ENCODE measurements at places on chromosomes 3 and 15.

- no peak for DNase-seq
These were observed 235.0 kb downstream of the OCA2 start for GRCh38 chr15:27864086-27864485.

DNA sequence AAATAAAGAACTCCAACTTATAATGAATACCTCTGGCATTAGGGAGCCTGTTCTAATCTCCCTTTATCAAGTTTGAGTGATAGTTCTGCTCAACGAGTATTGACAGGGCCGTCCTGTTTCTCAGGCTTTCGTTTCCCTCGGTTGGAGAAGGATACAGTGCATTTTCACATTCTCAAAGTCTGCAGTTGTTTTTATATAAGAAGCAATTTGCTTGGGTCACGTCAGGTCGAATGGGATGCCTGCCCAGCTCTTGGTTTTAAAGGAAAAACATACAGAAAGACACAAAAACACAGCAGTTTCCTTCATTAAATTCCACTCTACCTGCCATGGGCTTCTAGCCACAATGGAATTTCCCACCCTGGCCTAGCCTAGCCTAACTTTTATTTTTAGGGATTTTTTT is 366.3 kb downstream of the TIGIT start:
- DNase-seq, result peak; percentile 93

DNA sequence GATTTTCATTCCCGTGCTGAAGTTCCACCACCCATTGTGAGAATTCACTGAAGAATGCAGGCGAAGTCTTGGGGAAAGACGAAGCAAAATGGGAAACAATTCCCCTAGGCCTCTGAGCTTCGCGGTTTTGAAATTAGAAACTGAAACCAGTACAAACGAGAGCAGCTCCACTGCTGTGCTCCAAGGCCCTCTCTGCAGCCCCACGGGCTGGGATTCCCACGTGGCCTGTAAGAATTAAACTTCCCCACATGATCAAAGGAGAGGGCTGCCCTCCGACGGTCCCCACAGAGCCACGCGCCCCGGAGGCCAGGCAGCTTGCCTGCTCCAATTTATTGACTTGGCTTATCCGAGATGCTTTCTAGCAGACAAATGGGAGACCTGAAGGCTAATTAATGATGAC is 144.0 kb downstream of the GREM1 start:
- no peak for DNase-seq

- DNase-seq, result no peak
These were observed 494.1 kb downstream of the GABRG3 start for GRCh38 chr15:27464941-27465612.

- peak; percentile 68 for DNase-seq
These were observed 3.0 kb upstream of the PPP1R2 start for GRCh38 chr3:195546130-195546560.

DNA sequence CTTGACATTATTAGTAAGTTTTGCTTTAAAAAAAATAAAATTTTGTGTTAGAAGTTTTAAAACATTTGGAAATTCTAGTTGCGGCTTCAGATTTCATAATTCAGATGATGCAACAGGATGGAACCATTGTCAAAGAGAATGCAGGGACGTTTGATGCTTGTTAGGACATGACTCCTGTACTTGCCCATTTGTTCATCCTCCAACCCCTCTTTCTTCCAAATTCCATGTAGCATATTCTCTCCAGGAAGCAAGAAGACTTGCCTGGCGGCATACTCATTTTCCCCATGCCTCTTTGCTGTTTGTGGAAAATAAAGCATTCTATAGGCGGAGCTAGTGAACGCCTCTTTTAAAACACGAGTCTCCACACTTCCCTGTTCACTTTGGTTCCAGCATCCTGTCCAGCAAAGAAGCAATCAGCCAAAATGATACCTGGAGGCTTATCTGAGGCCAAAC is at the start of gene CSTA:
CSTA (plus strand) TSS at position 378 of the 453 bp plus-strand sequence; CDS start at position 423, 45 bp downstream.
- DNase-seq, result no peak

DNA sequence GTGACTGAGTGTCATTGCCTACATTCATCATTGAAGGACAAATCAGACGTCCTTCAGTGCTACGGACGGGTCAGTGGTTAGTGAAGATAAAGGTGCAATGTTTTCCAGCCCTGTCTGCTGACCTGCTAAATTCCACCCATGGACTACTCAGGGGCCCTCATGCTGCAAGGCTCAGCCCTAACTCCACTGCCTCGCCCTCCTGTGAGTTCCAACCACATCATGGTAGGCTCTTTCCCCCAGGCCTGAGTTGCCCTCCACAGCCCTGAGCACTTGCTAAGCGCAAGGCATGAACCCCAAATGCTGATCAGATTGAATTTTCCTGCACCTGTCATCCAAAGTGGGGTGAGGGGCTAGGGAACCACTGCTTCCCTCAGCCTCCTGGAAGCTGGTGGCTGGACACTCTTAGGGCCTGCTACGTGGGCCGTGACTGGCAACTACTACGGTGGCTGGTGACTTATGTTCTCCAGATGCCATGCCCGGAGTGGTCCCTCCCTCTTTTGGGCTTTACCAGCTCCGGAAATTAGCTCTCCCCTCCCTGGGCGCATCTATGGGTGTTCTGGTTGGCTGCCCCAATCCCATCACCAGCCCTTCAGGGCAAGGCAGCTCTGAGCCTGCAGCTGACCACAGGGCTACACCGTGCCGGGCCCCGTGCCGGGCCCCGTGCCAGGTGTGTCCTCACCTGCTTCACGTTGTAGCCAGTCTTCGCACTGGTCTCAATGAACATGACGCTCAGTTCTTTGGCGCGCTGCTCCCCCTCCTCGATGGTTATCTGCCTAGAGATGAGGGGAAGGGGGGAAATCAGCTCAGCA is 32.1 kb downstream of the SRPRB start:
- DNase-seq, result no peak

DNA sequence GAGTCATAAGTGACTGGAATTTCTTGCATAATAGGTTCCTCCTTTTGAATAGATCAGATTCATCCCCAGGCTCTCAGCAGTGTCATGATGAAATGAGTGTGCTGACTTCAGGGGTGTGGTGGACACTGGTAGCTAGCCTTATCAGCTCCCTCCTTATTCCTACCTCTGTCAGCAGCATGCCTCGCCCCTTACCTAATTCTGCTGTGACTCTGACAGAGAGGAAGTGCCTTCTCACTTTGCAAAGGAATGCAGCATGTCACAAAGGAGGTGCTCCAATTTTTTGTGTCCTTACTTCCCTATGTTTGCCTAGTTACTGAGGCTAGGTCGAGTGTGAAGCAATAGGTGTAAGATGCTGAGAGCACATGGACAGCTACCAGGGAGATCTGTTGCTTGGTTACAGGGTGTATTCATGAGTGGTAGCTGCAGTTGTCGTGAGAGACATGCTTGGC is 90.6 kb downstream of the TNFAIP8L3 start:
- no peak for DNase-seq

DNA sequence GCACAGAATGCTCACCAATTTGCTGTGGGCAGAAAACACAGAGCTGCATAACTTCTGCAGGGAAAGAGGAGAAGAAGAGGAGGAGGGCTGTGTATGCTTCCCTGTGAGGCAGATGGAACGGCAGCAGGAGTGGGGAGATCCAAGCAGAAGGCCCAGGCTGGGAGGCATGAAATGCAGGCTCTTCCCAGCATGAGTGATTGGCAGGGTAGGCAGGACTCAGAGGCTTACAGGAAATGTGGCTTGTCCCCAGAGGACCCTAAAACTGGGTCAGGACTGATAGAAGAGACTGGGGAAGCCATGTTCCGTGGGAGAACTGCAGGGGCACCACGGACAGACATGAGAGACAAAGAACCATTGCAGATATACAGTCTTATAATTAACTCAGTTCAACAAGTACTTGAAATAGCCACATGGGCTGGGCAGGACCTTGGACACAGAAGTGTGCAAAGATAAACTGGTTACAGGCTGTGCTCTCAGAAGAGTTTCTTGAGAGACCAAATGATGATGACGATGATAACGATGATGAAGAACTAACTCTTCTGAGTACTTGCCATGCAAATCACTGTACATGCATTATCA is 286.9 kb downstream of the EPHB1 start:
- DNase-seq, result no peak

- no peak for DNase-seq
These were observed 408.6 kb upstream of the PDZRN3 start for GRCh38 chr3:74033381-74033780.

GRCh38 chr3:146250449-146251382 is at the start of gene PLSCR4:
Gene PLSCR4, minus strand, starts transcription at chr3:146251105. Its CDS starts 29,034 bp downstream, at chr3:146222071.
- DNase-seq, result peak; percentile 93

DNA sequence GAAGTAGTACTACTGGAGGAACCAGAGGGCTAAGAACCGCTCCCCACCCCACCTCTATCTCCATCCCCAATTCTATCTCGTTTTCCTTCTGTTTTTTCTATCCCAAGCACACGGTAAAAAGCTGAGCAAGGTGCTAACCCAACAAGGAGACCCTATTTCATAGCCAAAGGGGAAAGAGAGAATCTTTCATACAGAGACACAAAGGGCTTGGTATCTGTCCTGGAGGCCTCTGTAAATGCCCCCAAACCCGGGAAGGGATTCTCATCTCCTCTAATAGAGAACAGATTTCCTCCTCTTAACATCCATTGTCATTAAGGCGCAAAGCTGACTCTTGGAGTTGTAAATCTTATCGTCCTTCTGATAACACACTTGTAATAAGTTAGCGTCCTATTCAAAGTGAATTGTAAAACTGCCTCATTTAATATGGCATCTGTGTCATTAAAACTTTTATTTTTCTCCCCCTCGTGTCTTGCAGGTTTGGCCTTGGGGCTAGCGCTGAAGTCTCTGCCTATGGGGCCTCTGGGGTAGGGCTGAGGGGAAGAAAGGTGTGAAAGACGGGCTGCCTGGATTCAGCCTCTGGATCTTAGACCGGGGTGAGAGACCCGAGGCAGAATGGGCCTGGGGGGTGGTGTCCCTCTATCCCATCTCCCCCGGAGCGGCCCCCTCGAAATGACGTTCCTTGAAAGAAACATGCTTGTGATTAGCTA is 12.1 kb downstream of the NR2F2 start:
- peak; percentile 52 for DNase-seq

- no peak for DNase-seq
These were observed 183.7 kb upstream of the NAALADL2 start for GRCh38 chr3:174675406-174675805.

DNA sequence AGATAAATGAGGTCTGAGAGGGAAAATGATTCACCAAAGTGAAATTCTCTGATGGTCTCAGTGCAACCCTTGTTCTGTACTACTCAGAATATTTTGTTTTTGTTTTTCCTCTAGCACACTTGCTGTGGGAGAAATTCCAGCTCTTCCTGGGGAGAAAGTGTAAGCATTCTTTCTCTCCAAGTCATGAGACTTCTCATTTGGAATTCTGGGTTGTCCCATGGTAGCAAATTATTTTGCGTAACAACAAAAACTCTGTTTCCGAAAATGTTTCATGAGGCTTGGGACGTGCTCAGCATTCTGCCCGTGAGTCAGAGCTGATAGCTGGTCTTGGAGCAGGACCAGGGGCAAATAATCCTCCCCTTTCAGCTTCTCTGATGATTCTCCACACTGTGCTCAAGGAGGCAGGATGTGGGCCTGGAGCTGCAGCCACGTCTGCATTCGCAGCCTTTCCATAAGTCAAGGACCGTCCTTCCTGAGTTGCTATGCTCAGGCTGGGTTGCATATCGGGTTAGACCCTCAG is 70.3 kb downstream of the SENP2 start:
- DNase-seq, result peak; percentile 95

GRCh38 chr3:174533286-174533685 is 325.8 kb upstream of the NAALADL2 start:
- no peak for DNase-seq

- DNase-seq, result no peak
These were observed 533.1 kb upstream of the NAALADL2 start for GRCh38 chr3:174325834-174326700.

DNA sequence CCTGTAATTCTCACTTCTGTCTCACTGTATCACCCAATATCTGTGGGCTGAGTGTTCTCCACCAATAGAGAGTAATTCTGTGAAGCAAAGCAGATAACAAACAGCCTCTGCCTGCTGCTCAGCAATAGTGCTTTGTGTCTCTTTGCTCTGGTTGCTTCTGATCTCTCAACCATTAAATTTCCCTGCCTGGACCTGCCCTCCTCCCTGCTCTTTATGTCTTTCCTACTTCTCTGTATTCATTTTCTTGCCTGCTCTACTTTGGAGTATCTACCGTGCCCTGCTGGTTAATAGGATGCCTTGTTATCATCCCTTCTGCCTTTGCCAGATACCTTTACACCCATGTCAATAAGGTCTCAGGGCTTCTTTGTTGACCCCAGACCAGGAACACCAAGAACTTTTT is 102.9 kb upstream of the CGNL1 start:
- DNase-seq, result no peak

DNA sequence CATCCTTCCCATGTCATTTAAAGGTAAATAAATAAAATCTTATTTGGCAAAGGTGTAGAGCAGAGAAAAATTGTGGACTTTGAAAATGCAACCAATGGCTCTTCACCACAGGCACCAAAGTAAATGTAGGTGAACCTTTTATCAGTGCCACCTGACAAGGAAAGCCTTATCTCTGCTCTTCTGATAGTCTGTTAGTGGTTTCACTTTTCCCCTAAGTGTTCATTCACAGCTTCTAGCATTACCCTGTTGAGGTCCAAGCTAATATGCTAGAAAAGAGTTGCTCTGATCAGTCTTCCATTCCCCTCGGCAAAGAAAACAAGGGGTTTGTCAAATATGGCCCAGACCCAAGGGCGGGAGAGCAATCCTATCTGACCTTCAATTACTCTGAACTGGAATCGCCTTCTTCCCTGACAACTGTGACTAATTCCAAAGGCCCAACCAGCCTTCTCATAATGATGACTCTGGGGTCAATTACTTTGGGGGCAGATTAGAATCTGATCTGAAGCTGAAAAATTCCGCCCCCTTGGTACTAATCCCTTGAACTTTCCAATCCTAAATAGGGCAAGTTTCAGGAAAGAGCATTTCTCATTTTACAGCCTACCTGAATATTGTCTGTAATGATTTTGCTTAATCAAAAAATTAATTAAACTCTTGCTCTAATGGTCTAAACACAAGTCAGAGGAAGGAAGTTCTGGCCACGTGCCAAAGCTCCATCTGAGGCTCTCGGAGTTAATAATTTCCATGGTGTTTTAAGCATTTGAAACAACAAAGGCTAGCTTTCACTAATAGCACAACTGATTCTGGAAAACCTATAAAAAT is 52.4 kb downstream of the SETMAR start:
- DNase-seq, result peak; percentile 79

GRCh38 chr3:171351676-171352075 is 108.5 kb downstream of the TNIK start:
- DNase-seq, result peak; percentile 52

- DNase-seq, result peak; percentile 73
These were observed 105.5 kb upstream of the IL12A start for GRCh38 chr3:159882790-159883779.

- DNase-seq, result peak; percentile 88
These were observed 63.8 kb downstream of the CHSY1 start for GRCh38 chr15:101187820-101188636.
